Lung (tissue), 17 donors: ENCODE measurements at places on chromosomes 11 and 22. TPM values are rescaled to one million over a fixed set of nuclear protein-coding genes. Genes with fewer than 3 reads are reported as not detected.

NCAPD3 gene
- 23.5 TPM for total RNA-seq

TOMT gene
- not detected for total RNA-seq

CCDC116 gene
- 0.74 TPM for total RNA-seq

KBTBD3 gene
- total RNA-seq, result 5.6 TPM

RPLP2 gene
- total RNA-seq, result 1,892 TPM

FOLH1 gene
- 10.1 TPM for total RNA-seq

OR51B4 gene
- total RNA-seq, result not detected

OR51I1 gene
- total RNA-seq, result 3.2 TPM

MISFA gene
- total RNA-seq, result 2.8 TPM

SSH3 gene
- total RNA-seq, result 42.7 TPM

TMEM218 gene
- total RNA-seq, result 39.9 TPM

IL17RA gene
- 45.1 TPM for total RNA-seq

APOL5 gene
- total RNA-seq, result not detected

KIAA1671 gene
- 44.6 TPM for total RNA-seq

PTPN5 gene
- total RNA-seq, result 0.15 TPM

FOSL1 gene
- total RNA-seq, result 11.4 TPM

RFPL1 gene
- total RNA-seq, result not detected

IL17REL gene
- 0.51 TPM for total RNA-seq

ZC3H7B gene
- 55.8 TPM for total RNA-seq

MPEG1 gene
- total RNA-seq, result 45.6 TPM

MYOD1 gene
- not detected for total RNA-seq

SIRT3 gene
- 16.0 TPM for total RNA-seq

DTX4 gene
- total RNA-seq, result 44.6 TPM

PGA3 gene
- total RNA-seq, result not detected

TIMM10 gene
- total RNA-seq, result 10.4 TPM

ANGPTL5 gene
- 0.40 TPM for total RNA-seq

RAG1 gene
- total RNA-seq, result 2.3 TPM

SLCO2B1 gene
- total RNA-seq, result 45.6 TPM

FEN1 gene
- 13.2 TPM for total RNA-seq

OR1S2 gene
- not detected for total RNA-seq

WDR74 gene
- 41.4 TPM for total RNA-seq

NCAM1 gene
- 36.5 TPM for total RNA-seq

JAML gene
- 49.1 TPM for total RNA-seq

PKP3 gene
- 15.7 TPM for total RNA-seq

OR10D3 gene
- not detected for total RNA-seq

APOA1 gene
- 1.2 TPM for total RNA-seq

OR51I2 gene
- total RNA-seq, result not detected

MIAT gene
- total RNA-seq, result 5.0 TPM

PDGFD gene
- total RNA-seq, result 1.9 TPM

CARD16 gene
- total RNA-seq, result 43.0 TPM
